H1 (cell line): ENCODE measurements at places on chromosomes 2 and 18.

DNA sequence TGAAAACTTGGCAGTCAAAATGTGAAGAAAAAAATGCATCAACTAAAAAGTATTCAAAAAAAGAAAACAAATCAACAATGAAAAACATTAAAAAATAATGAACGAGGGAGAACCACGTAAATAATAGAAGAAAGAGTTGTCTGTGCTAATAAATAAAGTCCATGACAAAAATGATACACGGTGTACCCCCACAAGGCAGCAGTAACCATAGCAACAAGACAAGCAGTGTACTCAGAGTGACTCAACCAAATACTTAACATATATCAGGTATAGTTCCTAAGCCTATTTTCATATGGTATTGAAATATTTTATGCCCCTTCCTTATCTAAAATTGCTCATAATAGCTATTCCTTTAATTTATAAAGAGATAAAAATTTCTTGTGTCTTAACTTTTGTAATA lies 162.3 kb upstream of the TMEM200C start:
- no peak for DNase-seq

DNA sequence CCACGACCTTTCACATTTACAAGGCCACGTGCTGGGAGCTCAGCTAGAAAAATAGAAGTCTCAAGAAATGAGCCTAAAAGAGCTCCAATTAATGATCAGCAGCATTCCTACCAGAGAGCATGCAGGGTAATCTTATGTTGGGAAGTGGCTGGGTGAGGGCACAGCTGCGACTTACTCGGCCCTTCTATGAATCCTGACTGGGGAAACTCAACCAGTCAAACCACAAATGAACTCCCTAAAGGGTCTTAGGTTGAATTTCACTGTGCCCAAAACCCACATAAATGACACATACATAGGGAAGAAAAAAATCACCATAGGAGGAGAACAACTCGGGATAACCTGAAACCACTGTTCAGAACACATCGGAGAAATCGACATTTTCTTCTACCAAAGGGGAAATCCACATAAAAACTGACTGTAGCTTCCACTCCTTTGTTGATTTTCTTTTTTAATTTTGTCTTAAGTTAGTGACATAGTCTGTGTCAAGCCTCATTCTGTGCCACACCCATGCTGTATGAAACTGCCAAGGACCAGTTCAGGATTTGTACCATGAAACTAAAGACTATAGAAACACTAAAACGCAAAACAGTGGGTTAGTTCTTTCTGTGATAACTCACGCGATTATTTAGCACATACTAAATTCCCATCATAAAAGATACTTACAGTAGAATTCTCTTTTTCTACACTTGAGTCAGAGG lies 54.7 kb downstream of the UXS1 start:
- DNase-seq, result no peak

GRCh38 chr2:15568874-15569273 lies 7.7 kb upstream of the NBAS start:
- no peak for DNase-seq

- DNase-seq, result peak; percentile 52
Observed at GRCh38 chr2:35343135-35343534, 1012.4 kb upstream of the CRIM1 start.

DNA sequence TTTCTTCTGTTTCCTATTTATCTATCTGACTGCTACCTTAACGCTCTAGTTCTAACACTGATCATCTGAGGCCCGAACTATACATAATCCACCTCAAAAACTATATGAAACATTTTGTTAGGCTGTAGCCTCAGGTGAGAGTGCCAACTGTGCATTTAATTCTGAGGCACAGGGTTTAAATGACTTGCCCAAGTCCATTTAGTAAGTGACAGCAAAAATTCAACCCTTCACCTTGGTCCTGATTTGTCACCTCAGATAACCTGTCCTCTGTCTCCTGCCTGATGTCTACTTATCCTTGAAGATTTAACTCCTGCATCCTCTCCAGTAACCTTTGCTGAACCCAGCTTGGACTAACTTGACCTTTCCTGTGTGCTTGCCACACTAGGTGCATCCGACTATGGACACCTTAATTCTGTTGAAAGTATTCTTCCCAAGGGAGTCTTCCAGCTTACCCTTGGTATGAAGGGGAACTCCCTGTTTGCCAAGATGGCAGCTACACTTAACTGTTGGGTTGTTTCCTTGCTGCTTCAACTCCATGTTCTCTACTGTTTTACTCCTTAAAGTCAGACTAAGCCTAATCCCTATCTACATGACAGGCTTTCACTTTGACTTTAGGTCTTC lies 23.5 kb downstream of the CD302 start:
- DNase-seq, result no peak

- DNase-seq, result no peak
Observed at GRCh38 chr18:26547646-26548414, 523 bp downstream of the KCTD1 start.

GRCh38 chr2:120647487-120647886 lies 88.2 kb upstream of the GLI2 start:
- DNase-seq, result no peak

GRCh38 chr2:164739966-164740365 lies 101.7 kb downstream of the COBLL1 start:
- DNase-seq, result no peak

- DNase-seq, result peak; percentile 63
Observed at GRCh38 chr2:172735582-172736423, at the start of gene RAPGEF4. TSS of gene RAPGEF4 (plus strand) at chr2:172735845. CDS start at chr2:172735984, 139 bp downstream.

- no peak for DNase-seq
Observed at GRCh38 chr2:158482594-158482993, 25.8 kb downstream of the PKP4 start.

DNA sequence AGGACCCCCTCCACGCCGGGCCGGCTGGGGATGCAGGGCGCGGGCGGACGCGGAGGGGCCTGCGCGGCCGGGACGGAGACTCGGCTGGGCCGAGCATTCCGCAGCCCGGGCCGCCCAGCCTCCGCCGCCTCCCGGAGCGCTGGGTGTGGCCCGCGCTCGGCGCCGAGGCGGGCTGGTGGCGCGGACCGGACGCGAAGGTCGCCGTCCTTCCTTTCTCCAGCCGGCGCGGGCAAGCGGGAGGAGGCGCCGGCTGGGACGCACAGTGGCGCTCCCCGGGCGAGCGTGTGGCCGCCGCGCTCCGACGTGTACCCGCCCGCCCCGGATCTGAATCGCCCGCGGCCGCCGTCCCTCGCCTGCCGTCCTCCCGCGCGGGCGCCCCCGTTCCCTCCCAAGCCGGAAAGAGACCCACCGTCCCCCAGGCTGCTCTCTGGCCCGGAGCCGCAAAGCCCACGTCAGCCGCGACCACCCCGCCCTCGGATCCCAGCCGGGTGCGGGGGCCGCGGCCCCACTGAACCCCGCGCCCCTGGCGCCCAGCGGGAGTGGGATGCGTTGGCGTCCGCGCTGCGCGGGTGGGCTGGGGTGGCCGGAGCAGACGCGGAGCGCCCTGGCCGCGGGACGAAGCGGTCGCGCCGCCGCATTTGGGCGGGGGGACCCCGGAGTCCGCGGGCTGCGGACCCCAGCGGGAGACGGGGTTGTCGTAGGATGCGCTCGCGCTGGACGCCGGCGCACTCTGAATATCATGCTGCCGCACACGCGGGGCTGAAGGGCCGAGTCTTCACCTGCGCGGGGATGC lies 634 bp downstream of the SPATS2L start:
- DNase-seq, result peak; percentile 60

GRCh38 chr2:224111576-224111975 lies 72.5 kb upstream of the SERPINE2 start:
- DNase-seq, result no peak

DNA sequence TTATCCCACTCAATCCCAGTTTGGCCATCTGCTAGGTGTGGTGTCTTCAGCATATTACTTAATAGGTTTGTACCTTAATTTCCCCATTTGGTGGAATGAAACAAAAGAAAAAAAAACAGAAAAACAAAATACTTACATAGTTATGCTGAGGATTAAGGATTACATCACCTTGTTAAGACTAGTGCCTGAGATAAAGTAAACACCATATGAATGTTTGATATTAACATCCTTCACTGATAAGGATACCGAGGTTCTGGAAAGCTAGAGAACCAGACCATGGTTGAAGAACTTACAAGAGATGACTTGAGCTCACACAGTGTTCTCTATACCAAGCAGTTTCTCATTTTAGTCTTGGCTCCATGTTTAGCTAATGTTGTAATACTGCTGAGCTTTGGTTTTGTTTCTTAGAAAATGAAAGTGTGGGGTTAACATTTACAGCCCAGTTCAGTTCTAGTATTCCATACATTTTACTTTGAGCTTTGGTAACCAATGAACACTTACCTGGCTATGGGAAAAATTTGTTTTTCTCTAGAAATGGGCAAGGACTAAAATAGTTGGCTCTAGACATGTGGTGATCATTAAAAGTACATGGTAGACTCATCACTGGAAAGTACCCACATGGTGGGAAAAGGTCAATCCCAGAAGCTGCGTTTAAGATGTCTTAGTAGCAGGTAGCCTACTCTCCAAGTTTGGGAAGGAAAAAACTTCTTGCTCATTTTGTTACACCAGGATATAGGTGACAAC lies 5.8 kb upstream of the GPD2 start:
- no peak for DNase-seq

- no peak for DNase-seq
Observed at GRCh38 chr18:37508207-37508606, 57.4 kb downstream of the CELF4 start.

DNA sequence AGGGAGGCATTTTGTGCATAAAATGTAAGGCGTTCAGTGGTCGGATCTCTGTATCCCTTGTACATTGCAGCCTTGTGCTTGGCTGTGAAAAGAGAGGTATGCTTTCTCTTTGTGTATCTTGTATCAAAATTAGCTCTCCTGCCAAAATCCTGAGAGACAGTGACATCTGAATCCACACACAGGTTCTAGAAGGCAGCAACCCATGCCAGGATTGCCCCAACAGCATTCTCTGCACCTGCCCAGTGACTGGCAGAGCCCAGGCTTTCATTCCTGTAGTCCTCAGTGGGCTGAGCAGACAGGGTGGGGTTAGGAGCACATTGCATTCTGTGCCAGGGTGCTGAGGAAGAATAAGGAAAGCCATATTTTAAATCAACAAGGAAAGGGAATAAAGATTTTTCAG lies 740.3 kb upstream of the RAB6C start:
- DNase-seq, result no peak

DNA sequence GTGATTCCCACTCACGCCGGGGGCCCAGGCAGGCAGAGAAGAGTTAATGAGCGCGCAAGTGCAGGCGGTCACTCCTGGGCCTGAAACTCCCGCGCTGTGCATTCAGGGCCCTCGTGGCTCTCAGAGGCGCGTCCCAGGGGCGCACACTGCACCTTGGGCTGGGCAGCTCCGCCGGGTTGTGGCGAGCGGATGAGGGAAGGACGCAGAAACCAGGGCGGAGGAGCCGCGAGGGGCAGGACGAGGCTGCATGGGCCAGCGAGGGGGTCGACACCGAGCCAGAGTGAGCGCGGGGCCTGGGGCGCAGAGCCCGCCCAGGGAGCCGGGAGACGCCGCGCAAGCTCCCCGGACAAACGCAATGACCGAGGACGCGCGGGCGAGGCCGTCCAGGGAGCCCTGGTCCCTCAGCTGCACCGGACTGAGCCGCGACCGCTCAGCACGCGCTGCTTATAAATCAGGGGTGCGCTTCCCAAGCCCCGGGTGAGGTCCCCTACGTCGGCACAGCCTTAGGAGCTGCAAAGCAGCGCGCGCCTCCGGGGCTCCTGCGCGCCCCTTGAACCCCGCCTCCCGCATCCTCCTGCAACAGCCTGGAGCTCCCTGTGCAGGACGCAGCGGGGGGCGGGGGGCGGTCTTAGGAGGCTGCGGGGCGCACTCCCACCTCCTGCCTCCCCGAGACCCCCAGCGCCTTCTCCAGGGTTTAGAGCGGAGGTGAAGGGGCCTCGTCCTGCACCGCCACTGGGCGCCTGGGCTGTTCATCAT lies 180.2 kb upstream of the ALKAL2 start:
- DNase-seq, result no peak

DNA sequence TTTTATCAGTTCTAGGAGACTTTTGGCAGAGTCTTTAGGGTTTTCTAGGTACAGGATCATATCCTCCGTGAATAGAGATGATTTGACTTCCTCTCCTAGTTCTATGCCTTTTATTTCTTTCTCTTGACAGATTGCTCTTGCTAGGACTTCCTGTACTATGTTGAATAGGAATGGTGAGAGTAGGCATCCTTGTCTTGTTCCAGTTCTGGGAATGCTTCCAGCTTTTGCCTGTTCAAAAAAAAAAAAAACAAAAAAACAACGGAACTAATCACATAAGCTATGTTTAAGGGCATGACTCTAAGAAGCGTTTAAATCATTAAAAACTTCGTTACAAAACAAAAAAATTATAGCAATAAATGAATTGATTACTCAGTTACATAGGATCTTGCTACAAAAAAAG lies 145.7 kb downstream of the NUP35 start:
- DNase-seq, result no peak

GRCh38 chr2:14749884-14750283 lies 117.4 kb downstream of the LRATD1 start:
- DNase-seq, result no peak

- no peak for DNase-seq
Observed at GRCh38 chr18:39313992-39314391, 1748.4 kb upstream of the CELF4 start.

DNA sequence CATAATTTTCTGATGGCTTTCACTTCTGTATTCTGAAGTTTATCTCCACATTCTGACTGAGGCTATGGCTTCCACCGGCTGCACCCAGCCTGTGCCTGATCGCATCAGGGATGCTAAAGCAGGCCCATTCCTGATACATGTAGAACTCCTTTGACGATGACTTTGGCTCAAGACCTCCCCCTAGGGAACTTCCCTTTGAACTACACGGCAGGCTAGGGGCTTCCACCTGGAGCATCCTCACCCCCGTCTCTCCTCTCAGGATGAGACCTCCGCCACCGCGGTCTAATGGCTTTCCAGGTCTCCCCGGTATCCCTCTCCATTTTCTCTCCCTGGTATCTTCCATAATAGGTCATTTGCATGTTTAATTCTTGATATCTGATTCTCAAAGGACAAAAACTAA lies 214.9 kb upstream of the CHST9 start:
- peak; percentile 57 for DNase-seq

GRCh38 chr2:239365071-239365781 lies 35.6 kb downstream of the HDAC4 start:
- no peak for DNase-seq

GRCh38 chr2:220320326-220320725 lies 692.9 kb downstream of the SLC4A3 start:
- no peak for DNase-seq

DNA sequence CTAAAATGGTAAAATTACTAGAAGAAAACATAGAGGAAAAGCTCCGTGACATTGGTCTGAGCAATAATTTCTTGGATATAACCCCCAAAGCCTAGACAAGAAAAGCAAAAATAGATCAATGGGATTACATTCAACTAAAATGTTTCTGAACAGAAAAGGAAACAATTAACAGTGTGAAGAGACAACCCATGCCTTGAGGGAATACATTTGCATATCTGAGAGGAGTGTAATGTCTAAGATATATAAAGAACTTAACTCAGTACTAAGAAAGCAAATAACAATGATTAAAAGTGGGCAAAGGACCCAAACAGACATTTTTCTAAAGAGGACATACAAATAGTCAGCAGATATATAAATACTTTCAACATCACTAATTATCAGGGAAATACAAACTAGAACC lies 206.2 kb downstream of the VAPA start:
- DNase-seq, result no peak

GRCh38 chr2:235384624-235385023 lies 109.2 kb upstream of the AGAP1 start:
- DNase-seq, result no peak
